ENCODE measurements at places on chromosomes 3 and 15.
A peak's percentile ranks its signal among the peaks of the same experiment; 100 is the strongest.

GRCh38 chr15:34456658-34457057 lies 19.1 kb upstream of the GOLGA8A start:
- no peak for DNase-seq

DNA sequence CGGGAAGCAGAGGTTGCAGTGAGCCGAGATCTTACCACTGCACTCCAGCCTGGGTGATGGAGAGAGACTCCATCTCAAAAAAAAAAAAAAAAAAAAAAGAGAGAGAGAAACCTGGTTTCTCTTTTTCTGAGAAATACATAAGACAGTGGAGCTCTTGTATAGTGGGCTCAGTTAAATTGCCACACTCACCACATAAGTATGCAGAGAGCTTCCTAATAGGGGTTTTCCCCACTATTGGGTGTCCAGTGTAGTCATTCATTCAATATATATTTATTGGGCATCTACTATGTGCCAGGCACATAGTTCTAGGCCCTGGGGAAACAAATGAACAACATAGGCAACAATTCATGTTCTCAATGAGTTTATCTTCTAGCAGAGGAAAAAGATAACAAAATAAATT lies 48.9 kb upstream of the FMN1 start:
- DNase-seq = no peak

DNA sequence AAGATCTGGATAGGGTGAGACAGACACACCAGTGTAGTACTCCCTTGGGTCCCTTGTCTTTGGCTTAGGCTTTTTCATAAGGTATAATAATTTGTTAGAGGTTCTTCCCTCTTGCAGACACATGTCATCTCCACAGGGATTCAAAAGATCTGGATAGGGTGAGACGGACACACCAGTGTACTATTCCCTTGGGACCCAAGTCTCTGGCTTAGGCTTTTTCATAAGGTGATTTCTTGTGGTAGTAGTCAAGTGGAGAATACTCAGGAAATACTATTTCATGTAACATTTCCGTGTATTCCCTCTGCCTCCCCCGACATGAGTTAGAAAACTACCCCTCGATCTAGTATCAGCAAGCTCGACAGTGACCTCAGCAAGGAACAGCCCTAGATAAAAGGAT lies 954 bp upstream of the MAPKBP1 start:
- DNase-seq = no peak

DNA sequence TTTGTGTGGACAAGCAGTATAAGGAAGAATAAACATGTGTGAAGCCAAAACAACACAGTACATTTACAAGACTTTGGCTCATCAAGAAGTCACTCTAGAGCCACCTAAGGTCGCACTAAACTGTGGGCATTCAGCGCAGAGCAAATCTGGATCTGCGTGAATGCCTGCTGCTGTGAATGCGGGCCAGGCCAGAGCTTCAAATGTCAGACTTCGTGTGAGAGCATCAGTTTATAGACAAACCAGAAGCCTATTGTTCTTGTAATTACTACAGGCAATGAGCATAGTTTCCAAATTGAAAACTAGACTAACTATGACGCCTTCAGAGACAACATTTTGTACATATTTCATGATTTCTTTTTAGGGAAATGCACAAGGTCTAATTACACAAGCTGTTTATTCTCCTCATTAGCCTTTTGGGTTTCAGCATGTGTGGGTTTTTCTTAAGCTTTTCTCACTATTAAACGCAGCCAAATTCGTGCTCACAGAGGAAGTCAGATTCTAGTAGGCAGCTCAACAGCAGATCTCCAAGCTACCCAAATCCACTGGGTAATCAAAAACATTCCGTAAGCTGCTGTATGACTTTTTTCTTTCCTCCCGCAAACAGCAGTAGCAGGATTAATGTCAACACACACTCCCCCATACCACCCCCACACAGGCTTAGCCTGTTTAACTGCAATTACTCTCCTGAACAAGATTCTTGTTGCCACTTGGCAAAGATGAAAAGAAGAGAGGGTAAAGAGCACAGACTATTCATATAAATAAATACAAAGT lies 84.5 kb upstream of the SETMAR start:
- DNase-seq = no peak

- peak; percentile 14 for DNase-seq
Observed at GRCh38 chr3:9071936-9072666, 108.8 kb upstream of the RAD18 start.

DNA sequence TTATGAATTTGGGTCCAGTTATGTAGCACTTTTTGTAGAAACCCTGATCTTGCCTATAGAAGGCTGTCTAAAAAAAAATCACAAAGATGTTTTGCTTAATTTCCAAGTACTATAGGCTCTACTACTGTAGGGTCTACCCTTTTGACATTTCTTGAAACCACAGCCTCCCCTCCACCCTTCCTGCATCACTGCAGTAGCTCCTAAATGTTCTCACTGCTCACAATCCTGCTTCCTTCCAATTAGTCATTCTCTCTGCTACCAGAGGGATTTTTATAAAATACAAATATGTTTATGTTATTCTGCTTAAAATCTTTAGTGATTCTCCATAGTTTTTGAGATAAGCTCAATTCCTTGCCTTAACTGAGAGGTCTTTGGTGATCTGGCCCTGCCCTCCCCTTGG lies 114.0 kb downstream of the CYP19A1 start:
- no peak for DNase-seq

GRCh38 chr3:150878290-150878689 lies 26.9 kb downstream of the MINDY4B start:
- DNase-seq = no peak

DNA sequence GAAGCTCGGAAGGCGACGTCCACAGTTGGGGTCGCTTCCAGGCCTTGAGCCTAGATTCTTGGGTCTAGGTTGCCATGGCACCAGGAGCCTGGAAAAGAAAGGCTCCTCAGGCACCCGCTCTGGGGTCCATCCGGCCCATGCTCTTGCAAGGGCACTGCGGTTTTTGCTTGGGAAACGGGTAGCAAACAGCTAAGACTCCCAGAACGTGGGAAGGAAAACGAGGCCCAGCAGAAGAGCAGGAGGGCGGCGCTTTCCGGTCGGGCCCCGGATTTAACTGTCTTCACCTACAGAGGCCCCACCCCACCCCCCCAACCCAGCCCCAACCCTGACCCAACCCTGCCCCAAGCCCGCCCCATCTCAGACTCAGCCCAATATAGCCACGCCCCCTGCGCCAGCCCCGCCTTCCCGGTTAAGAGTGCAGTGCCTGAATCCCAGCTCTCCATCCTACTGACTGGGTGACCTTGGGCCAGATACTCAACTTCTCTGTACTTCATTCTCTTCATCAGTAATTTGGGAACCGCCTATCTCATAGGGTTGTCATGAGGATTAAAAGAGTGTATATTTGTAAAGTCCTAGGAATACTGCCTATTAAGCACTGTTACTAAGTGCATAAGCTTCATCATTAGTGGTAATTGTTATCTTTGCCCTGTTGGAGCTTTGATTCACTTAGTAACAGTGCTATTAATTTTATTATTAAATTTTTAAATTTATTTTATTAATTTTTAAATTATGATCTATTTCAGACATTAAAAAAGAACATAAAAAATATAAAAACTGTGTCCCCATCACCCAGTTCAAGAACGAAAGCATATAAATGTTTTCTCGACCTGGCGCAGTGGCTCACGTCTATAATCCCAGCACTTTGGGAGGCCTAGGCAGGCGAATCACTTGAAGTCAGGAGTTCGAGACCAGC lies 28.4 kb upstream of the SMAD6 start:
- DNase-seq = peak; percentile 74

DNA sequence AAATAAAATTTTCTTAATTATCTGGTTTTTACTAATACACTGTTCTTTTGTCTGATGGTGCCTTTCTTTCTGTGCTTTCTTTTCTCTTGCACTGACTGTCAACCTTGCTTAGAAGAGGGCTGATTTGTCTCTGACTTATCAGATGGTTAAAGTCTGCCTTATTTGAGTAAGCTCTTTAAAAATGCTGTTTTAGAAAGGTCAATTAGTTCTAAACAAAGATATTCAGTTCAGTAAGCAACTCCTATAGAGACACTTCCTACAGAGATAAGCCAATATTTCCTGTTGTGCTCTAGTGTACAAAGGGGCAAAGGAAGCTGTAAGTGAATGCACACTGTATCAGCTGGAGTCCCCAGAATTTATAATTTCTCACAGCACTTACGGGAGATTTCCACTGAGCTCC lies 153.4 kb upstream of the TSPAN3 start:
- DNase-seq = no peak
